ENCODE measurements at places on chromosomes 16 and 17.
A peak's percentile ranks its signal among the peaks of the same experiment; 100 is the strongest.

DNA sequence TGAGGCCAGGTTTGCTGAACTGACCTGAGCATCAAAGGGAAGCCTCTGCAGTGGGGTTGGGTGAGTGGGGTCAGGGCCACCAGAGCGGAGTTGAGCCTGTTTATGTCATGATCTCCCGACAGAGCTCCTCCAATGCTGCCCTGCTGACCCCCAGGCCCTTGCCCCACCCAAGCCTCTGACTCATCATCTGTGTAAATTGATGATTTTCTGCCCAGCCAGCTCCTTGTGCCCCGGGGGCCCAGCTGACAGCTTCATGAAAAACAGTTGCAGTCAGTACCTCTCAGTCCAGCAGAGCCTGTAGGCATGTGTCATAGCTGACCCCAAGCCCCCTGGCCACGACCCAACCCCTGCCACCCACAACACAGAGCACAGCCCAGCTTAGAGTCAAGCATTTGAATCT is 134.9 kb downstream of the CCT6B start:
- DNase-seq, result no peak

GRCh38 chr16:62545039-62545438 is 508.8 kb upstream of the CDH8 start:
- DNase-seq, result no peak

DNA sequence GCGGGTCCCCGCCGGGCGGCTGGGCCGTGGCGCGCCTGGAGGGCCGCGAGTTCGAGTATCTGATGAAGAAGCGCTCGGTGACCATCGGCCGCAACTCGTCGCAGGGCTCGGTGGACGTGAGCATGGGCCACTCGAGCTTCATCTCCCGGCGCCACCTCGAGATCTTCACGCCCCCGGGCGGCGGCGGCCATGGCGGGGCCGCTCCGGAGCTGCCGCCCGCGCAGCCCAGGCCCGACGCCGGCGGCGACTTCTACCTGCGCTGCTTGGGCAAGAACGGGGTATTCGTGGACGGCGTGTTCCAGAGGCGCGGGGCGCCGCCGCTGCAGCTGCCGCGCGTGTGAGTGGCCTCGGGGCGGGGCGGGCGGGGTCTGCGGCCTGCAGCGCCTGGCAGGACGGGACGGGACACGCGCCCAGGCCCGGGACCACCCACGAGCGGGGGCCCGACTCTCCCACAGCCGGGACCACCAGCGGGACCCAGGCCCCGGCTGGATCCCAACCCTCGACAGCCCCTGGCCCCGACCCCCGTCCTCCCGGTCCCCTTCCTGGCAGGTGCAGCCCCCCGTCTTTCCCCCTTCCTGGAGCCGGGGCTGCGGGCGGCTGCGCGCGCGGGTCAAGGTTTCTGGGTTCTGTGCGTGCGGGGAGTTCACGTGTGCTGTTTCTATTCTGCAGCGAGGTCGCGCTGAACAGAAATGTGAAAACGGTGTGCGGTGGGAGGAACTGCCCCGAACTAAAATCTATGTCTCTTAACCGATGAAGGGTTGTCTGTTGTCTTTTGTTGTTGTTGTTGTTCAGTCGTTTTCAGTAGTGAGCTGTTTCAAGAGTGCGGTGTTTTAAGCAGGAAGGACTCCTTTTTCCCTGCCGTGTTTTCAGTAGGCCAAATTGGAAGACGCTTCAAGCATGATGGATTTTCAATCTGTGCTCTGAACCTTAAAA is 705 bp downstream of the FOXK2 start:
- DNase-seq, result peak; percentile 42

GRCh38 chr17:77946900-77947645 is 11.4 kb upstream of the TNRC6C start:
- DNase-seq, result no peak

GRCh38 chr17:65182233-65182632 is 45.1 kb downstream of the RGS9 start:
- no peak for DNase-seq

DNA sequence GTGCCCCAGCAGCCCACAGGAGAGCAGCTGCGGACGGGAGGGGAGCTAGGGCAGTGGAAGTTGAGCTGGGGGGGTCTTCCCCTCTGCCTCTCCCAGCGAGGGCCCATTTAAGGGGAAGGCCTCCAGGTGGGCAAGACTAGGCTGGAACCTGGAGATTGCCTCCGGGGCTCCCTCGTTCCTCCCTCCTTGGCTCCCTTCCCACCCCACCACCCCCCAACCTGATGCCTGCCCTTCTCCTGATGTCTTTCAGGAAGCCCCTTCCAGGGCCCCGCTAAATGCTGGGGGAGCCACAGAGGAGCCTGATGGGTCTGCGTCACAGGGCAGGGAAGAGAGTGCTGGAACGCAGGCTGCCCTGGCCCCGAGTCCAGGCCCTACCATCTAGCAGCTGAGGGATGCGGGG is 16.7 kb downstream of the ADGRG1 start:
- DNase-seq, result no peak

DNA sequence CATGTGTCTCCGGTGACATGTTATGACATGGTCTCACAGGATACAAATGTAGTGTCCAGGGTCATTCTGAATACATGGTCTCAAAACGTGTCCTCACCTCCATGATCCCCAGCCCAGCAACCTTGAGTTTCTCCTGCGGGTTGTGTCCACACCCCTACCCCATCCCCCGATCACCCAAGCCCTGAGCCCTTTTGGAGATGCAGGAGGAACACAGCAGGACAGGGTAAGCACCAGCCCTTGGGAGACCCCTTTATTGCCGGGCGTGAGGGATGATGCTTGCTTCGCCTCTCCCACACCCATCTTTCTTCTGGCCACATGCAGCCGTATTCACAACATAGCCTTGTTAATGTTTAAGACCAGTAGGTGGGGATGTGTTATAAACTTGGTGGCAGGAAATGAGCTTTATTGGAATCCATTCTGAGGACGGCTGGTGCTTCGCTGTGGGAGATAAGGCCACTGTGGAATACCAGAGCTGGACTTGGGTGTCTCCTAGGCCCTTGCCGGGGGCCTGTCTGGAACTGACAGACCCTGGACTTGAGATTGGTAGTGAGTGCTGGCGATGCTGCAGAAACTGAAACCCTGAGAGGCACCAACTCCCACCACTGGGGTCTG is 5.5 kb downstream of the TMEM132E start:
- DNase-seq, result peak; percentile 21

DNA sequence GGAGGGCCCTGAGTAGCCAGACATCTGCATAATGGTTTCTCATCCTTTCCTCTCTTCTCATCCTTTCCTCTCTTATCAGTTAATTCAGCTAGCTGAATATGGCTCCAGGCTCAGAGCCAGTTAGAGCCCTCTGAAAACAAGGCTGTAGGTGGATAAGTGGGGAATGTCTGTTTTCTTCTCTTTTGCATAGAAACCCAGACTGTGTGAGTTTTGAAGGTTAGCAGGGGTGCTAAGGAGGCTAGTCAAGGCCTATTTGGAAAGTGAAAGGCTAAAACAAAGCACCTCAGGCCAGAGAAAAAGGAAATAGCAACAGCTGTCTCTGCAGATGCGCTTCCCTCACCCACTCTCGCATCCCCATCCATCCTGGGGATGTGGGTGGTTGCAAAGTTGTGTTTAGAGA is 420.9 kb downstream of the SHISA9 start:
- DNase-seq, result no peak

DNA sequence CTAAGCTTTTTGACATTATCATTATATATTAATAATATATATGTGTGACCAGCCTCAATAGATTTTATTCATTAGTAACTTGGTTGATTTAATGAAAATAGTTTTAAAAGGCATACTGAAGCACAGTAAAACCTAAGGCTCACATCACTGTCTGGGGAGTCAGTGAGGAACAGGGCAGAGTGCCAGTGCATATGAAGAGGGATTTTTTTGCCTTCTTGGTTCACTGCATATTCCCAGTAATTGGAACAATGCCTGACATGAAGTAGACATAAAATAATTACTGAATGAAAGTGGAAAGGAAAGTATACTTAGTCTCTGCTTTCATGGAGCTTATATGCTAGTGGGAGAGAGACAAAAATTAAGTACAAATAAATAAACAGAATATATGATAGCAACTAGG is 81.1 kb downstream of the FTO start:
- no peak for DNase-seq

- DNase-seq, result no peak
Observed at GRCh38 chr17:59530531-59530930, 34.9 kb upstream of the DHX40 start.

DNA sequence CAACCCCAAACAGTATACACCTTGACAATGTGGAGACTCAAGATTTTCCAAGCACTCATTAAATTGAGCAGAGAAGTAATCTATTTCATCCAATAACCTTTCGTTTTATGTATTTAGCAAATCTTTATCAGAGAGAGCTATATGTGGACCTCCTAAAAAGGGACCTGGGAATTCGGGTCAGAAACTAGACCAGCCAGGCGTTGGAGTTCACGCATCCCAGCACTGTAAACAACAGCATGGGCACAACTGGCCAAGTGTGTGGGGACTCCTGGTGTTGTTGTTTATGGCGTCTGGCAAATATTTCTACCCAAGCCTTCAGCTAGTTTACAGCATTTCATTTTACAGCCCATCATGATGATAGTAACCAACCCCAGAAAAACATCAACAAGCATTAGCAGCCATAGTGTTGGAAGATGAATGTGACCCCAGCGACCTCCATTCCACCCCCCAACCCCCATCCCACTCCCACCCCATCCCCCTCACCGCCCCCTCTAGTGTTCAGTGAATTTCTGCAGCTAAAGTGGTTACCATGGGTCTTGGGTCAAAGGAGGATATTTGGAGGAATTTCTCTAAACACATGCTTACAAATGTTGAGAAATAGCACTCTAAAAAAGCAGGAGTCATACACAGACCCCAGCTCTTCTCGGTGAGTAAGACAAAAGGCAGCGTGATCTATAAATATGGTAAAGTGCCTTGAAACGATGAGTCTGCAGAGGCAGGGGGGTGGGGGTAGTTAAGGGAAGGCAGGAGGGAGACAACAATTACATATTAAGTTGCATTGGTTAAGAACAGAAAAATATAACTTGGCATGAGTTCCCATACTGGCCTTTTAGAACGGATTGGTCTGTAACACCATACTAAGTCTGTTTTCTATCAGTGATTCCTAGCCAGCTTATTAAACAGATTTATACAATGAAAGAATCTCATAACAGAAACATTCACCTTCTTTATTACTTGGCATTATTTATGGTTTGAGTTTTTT is 91.4 kb upstream of the TBX2 start:
- DNase-seq, result no peak

DNA sequence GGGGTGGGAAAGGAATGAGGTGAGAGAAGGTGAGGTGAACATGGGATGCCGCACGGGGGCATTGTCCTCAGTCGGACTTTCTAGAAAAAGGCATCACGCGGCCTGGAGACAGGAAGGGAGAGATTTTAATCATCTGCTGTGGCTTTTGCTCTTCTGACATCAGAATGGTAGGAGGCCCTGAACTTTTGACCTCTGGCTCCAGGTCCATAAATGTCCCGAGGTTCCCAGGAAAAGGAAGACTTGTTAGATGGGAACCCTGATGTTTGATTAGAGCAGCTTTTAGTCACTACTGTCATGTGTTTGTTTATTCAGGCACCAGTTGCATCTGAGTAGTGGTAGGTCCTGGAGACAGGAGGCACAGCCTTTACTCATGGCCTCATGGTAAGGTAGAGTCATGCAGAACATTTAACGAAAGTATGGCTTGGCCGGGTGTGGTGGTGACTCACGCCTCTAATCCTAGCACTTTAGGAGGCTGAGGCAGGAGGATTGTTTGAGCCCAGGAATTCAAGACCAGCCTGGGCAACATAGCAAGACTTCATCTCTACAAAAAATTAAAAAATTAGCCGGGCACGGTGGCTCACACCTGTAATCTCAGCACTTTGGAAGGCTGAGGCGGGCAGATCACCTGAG is 203.1 kb downstream of the MSI2 start:
- DNase-seq, result peak; percentile 8

Measured in CD4-positive, alpha-beta T cell treated with Interleukin-21 for 1 hour (primary cell).